ENCODE measurements at places on chromosomes 11 and 22. TPM values are rescaled to one million over a fixed set of nuclear protein-coding genes. Genes with fewer than 3 reads are reported as not detected.

C11orf97 gene
- total RNA-seq: not detected

MRGPRX4 gene
- total RNA-seq: not detected

MMP13 gene
- total RNA-seq: not detected

DNA sequence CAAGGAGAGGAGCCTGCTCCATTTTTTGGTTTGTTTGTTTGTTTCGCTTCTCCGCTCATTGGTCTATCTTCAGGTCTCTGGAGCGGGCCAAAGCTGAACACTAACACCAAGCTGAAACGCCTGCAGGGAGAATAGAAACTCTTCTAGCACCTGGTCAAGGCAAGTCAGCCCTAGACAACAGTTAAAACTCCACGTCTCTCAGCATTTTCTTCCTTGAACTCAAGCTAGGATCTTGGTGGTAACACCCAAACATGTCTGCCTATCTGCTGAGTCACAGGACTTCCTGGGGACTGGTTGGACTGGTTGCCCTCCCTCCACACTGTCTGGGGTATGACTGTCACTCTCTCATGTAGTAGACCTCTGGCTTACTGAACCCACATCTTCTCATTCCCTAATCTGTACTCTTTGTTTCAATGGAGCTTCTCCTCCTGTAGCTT lies 23.9 kb upstream of the RBFOX2 start:
- no peak for DNase-seq

GRCh38 chr11:13091804-13092203 lies 82.7 kb downstream of the RASSF10 start:
- DNase-seq: no peak

DNA sequence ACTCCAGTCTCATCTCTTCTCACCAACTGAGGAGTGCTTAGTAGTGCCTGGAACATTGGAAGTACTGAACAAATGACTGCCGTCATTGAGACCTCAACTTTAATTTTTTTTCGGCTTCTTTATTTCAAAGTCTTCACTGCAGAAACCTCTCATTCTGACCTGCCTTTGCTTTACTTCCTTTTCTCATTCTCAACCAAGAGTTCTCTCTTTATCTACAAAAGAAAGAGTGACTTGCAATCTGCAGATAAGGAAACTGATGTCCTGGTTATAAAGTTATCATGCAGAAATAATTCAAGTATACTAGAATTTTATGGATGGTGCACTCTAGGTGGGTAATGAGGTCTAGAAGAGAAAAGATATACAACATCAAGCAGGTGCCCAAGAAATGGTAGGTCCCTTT lies 1.2 kb upstream of the EED start:
- no peak for DNase-seq

DNA sequence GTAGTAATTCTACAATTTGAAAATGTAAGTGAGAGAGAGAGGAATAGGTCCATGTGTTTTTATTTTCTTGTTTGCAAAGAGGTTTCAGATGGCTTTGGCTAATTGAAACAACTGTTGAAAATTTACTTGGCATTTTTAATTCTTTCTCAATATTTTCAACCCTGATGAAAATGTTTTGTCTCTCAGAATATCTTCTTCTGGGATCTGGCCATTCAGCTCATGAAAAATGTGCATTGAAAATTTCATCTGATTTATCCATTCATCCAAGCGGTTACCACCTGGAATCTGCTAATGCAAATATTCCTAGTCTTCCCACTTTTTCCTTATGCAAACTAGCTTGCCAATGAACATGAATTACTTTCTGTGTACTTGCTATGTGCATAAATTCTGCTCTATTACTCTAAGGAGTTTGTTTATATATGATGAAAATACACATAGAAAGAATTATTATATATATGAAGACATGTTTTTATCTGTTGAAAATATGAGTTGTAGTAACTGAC lies 621.2 kb downstream of the LRRC4C start:
- DNase-seq: no peak

GRCh38 chr11:45664376-45665205 lies 831 bp downstream of the CHST1 start:
- no peak for DNase-seq
